ENCODE measurements at places on chromosomes 5 and 9.
A peak's percentile ranks its signal among the peaks of the same experiment; 100 is the strongest.

DNA sequence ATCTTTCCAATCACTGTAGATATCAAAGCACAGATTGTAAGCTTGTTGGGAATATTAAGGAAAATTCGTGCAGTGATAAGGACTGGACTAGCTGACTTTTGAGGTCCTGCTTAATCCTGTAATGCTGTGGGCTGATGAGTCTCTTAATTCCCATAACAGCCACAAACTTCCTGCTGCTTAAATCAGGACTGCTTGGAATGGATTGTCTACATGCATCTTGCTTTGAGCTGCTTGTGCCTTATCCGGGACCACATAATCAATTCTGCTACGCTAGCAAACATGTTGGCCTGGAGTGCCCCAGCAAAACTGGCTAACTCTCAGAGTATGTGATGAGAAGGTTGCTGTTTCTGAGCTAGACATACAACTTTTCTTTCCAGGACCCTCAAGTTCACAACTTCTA is 79.6 kb downstream of the SNCAIP start:
- no peak for DNase-seq

DNA sequence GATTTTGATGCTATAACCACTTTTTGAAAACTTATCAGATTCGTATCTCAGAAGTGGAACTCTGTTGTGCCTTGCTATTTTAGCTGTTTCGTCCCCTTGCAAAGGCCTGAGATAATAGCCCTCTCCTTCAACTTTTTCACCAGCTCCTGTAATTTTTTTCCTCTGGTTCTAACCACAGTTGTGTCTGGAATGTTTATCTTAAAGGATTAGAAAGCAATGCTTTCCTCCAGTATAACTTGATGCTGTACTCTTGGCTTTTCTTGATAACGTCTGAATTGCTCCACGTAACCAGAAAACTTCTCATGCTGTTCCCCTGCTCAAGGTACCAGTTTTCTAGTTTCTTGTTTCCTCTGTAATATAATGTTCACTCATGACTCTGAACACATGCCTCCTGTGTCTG is 209.4 kb downstream of the DTWD2 start:
- DNase-seq = peak; percentile 19

DNA sequence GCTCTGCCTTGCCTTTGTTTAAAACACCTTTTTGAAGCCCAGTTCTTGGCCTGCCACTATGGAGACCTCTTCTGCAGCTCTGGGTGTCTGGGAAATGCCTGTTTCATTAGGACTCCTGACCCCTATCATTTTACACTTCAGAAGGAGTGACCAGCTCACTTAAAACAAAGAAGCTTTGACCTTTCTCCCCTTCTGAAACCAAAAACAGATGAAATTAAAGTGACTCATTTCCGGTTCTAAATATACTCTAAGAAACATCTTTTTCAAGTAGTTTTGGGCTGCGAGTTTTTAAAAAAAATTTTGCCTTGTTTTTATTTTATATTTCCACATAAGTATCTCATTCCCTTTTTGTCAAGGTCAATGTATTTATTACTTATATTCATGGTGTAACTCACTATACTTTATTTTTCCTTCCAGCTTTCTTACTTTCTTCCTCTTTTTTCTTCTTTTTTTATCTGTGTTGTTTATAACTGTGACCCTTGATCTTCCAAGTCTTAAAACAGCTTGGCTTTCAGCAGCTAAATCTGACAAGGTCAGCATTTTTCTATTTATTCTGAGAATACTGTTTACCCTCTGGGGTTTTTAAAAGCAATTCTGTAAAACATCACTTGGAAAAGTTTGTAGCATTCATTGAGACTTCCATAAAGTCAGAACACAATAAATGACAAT is 672.9 kb downstream of the NR2F1-AS1 start:
- DNase-seq = peak; percentile 91

DNA sequence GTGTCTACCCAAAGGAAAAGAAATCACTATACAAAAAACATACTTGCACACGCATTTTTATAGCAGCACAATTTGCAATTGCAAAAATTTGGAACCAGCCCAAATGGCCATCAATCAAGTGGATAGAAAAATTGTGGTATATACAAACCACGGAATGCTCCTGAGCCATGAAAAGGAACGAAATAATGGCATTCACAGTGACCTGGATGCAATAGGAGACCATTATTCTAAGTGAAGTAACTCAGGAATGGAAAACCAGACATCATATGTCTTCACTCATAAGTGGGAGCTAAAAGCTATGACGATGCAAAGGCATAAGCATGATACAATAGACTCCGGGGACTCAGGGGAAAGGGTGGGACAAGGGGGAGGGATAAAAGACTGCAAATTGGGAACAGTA is 78.4 kb downstream of the ENC1 start:
- no peak for DNase-seq

DNA sequence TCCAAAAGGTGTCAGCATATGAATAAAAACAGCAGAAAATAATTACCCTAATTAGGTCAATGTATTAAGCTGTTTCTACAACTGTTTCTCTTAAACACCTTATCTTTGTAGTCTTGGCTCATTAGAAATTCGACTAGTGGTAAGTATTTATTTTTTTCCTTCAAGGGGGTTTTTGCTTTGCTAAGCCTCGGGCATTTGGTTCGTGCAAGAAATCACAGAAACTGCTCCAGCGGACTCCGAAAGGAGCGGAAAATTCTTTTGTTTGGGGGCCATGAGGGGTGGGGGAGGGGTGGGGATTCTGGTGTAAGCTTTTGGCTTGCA is 757 bp downstream of the ZBED3 start:
- no peak for DNase-seq

GRCh38 chr5:10498350-10498749 is 56.7 kb downstream of the ROPN1L start:
- no peak for DNase-seq

DNA sequence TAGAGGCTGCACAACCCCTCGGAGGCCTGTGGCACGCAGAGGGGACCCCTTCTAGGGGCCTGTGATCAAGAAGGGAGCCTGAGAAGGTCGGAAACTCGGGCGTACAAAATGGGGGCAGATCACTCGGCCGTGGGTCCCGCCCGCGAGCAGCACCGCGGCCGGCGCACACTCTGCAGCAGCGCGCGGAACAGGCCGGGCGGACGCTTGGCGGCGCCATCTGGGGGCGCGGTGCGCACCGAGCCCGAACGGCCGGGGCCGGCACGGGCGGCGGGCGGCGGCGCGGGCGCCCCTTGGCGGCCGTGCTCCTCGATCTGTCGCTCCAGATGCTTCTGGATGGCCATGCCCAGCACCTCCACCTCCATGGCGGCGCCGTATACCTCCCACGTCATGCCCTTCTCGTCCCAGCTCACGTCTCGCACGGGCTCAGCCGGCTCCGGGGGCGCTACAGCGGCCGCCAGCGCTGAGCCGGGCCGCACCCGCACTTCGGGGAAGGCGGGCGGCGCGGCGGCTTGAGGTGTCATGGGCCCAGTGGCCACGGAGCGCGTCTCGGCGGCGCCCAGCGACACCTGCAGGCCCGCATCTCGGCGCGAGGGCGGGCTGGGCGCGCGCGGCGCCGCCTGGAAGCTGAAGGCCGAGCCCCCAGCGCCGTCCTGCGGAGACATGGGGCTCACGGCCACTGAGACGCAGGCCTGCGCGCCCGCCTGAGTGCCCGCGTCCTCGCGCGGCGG is 13.1 kb downstream of the GPRIN1 start:
- peak; percentile 37 for DNase-seq

DNA sequence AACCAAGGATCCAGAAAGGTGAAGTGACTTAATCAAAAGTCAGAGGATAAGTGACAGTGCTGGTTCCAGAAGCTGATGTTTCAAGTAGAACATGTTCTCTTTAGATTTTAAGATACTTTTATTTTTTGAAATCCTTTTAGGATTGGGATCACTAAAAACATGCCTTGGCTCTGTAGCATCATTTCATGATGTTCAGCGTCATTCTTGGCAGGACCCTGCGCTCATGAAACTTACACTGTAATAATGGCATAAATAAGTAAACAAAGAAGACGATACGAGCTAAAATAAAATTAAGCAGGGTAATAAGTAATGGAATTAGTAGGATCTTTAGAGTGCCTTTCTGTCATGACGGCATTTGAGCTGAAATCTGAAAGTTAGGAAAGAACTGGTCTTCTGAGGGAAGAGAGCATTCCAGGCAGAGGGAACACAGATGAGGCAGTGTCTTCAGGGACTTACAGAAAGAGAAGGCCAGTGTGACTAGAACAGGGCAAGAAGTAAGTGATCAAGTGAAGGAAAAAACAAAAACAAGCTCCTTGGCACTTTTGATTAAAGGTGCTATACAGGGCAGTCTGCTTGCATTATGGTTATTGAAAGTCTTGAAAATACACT is 19.9 kb downstream of the CTNNA1 start:
- no peak for DNase-seq

DNA sequence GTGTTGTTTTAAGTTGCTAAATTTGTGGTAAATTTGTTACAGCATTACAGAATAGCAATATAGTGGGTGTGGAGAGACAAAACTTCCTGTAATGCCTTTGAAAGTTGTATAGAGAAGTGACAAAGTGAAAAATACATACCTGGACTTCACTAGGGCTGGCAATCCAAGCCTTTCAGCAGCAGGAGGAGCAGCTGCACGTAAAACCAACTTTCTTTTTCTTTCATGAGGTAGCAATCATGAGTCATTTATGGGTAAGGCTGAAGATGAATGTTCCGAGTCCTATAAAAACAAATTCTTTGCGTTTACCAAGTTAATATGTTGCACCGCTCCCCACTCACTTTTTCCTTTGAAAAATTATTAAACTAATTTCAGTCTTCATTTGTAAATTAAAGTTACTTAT is 1138.2 kb downstream of the TAF11L14 start:
- peak; percentile 2 for DNase-seq

GRCh38 chr5:88899096-88899737 is 16.2 kb upstream of the MEF2C start:
- DNase-seq = no peak

GRCh38 chr5:68071736-68072135 is 143.8 kb upstream of the PIK3R1 start:
- DNase-seq = no peak

DNA sequence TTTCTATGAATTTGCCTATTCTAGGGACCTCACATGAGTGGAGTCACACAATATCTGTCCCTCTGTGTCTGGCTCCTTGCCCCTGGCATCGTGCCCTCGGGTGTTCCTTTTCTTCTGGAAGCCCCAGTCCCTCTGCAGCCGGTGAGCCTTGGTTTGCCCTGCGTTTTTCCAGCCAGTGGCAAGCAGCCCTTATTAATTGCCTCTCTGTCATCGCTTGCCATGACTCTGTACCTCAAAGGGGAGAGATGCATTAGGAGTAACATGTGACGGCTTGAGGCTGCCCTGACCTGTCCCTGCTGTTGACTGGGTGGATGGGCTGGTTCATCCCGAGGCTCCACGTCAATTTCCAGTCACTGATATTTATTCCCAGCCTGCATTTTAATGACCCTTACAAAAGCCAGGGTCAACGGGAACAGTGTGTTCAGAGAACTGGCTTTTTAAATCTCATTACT is 87.3 kb downstream of the CFAP90 start:
- no peak for DNase-seq

DNA sequence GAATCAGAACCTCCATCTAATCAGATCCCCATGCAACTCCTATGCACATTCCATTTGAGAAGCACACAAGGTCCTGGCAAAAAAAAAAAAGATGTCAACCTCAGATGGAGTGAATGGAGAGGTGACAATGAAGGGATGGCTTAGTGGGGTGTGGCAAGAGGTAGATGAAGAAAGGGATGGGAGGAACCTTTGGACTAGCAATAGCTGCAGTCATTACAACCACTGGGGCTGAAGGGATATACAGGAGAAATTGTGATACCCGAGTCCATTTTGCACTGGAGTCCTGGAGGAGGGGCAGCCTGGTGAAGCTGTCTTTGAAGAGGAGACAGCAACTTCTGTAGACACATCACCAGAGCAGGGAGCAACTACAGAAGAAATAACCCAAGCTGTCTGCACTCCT is 219.6 kb downstream of the ENC1 start:
- no peak for DNase-seq

GRCh38 chr5:115439639-115440038 is 104.9 kb downstream of the FEM1C start:
- no peak for DNase-seq

- DNase-seq = no peak
Measured at GRCh38 chr5:39302472-39302871, 61.8 kb downstream of the C9 start.

- DNase-seq = peak; percentile 66
Measured at GRCh38 chr5:153896701-153897100, 142.0 kb downstream of the FAM114A2 start.

- DNase-seq = no peak
Measured at GRCh38 chr9:78613006-78613405, 316.1 kb downstream of the PSAT1 start.

- no peak for DNase-seq
Measured at GRCh38 chr9:113585555-113585954, 122.0 kb downstream of the RGS3 start.

- no peak for DNase-seq
Measured at GRCh38 chr9:121921444-121921843, 171.7 kb downstream of the TTLL11 start.

DNA sequence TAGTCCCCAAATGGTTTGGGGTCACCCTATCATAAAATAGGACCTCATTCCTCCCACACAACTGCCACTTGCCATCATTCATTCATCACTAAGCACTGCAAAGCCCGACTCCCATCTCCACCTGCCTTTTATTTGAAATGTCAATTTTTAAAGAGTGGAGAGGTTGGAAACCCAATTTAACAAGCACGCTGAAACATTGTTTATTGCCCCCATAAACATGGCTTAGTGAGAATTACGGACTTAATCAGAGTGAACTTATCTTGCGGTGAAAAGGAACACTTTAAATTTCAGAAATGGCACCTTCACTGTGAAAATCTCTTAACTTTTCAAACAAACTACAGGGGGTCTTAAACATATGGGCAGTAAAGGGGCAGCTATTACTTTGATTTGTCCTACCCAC is 241.1 kb downstream of the CRB2 start:
- no peak for DNase-seq

DNA sequence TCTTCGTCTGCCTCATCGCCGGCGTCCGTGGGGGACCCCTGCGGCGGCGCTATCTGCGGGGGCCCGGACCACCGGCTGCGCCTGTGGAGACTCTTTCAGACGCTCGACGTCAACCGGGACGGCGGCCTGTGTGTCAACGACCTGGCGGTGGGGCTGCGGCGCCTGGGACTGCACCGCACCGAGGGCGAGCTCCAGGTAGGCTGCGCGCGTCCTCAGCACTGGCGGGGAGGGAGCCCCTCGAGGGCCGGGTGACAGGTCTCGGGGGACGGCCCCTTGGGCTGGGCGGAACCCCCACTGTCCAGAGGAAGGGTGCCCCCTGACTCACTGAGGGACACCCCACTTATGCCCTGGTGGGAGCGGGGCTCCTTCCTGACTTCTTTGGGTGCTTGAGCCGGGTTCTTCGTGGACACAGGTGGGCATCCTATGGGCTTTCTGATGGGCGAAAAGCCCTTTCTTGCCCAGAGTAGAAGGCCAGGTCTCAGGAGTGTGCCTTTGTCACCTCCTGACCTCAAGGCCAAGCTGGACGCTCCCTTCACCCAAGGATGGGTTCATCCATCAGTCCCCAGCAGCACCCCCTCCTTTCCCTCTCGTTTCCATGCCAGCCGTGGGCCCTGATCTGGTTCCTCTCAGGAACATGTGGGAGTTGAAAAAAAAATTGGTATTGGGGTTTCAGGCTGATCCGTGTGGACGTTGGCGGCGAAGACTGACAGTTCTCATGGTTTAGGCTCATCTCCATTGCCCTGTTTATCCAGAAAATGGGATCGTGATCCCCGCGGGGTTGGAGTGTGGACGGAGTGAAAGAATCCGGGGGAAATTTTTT is 564 bp downstream of the SLC25A25 start:
- DNase-seq = peak; percentile 42

- no peak for DNase-seq
Measured at GRCh38 chr9:9949978-9950377, 662.8 kb downstream of the PTPRD start.

- no peak for DNase-seq
Measured at GRCh38 chr9:123380852-123381705, 25.1 kb downstream of the CRB2 start.

GRCh38 chr9:134381671-134382516 is 55.6 kb downstream of the RXRA start:
- peak; percentile 29 for DNase-seq

All from choroid plexus epithelial cell (primary cell).